Pancreas (tissue), 10 donors: ENCODE measurements at places on chromosomes 12 and 14. TPM values are rescaled to one million over a fixed set of nuclear protein-coding genes. Genes with fewer than 3 reads are reported as not detected.

DNA sequence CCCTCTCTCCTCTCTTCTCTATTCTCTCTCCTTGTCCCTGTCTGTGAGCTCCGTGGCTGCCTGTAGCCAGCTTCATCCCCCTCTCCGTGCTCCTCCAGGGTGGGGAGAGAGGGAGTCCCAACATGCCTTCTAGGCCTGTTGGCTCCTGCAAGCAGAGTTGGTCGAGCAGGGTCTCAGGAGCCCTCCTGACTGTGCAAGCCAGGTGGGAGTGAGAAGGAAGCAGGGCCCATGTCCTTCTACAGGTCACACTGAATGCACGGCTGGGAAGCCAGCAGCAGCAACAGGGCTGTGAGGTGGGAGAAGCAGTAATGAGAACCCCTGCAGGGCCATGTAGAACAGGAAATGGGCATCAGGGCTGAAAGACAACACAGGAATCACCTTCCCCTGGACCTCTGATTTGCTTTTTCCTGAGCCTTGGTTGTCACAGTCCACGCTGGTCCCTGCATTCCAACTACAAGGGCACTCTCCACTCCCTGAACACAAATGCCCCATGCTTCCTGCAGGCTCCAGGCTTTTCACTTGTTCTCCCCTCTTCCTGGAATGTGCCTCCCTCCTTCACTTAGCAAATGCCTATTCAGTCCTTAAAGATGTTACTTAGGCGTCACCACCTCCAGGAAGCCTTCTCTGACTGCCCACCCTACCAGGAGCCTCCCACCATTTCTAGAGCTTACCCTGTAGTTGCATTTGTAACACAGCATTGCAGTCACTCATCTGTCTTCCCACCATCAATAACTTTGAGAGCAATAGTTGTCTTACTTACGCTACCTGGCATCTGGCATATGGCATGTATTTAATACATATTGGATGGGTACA lies 51.2 kb downstream of the TSPAN11 start:
- no peak overlapping the region for H3K4me3 ChIP-seq
- H3K27ac ChIP-seq = no peak overlapping the region
- H3K27me3 ChIP-seq = no peaks in the 10 kb centered on the region
- no peak for DNase-seq
- H3K36me3 ChIP-seq = no peaks in the 10 kb centered on the region

- no peak overlapping the region for H3K27ac ChIP-seq
- H3K4me1 ChIP-seq = no peaks in the 10 kb centered on the region
Observed at GRCh38 chr14:70856851-70857495, 47.7 kb upstream of the MAP3K9 start.

ACVR1B gene
- 16.0 TPM for polyA plus RNA-seq

DNA sequence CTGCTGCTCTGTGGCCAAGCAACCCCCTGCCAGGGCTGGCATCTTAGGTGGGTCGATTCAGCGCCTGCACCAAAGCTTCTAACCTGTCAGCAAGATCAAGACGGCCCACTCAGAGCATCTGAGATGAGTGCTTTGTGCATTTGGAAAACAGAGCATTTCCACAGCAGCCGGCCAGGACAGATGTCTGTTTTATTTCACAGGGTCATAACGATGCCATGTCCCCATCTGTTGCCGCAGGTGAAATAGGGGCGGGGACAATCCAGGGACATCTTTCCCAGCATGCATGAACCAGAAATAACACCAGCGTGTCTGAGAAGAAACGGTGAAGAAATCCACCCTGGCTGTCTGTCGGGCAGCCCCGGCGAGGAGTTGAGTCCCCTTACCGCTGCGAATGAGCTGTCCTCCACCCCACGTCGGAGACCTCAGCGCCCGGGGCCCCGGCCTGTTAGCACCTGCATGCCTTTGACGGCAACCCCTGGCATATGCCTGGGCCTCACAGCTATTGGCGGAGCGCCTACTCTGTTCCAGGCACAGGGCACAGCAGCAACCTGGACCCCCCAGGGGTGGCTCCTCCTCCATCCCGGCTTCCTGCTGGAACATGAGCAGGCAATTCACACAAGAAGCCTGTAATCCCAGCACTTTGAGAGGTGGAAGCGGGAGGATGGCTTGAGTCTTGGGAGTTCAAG lies 30.6 kb upstream of the ULK1 start:
- no peak overlapping the region for H3K4me3 ChIP-seq
- H3K36me3 ChIP-seq = no peaks in the 10 kb centered on the region
- H3K4me1 ChIP-seq = no peaks in the 10 kb centered on the region
- DNase-seq = no peak
- H3K27me3 ChIP-seq = no peaks in the 10 kb centered on the region
- no peak overlapping the region for H3K27ac ChIP-seq
